ENCODE measurements at places on chromosomes 3 and 15.

GRCh38 chr3:156793851-156794250, 32.3 kb upstream of the LEKR1 start:
- no peak for DNase-seq

- no peak for DNase-seq
These were observed 84.4 kb downstream of the SLMAP start for GRCh38 chr3:57840473-57840872.

- DNase-seq: no peak
These were observed 41.4 kb downstream of the FSIP1 start for GRCh38 chr15:39741258-39741657.

- no peak for DNase-seq
These were observed 15.3 kb upstream of the ROPN1 start for GRCh38 chr3:124007186-124007585.

DNA sequence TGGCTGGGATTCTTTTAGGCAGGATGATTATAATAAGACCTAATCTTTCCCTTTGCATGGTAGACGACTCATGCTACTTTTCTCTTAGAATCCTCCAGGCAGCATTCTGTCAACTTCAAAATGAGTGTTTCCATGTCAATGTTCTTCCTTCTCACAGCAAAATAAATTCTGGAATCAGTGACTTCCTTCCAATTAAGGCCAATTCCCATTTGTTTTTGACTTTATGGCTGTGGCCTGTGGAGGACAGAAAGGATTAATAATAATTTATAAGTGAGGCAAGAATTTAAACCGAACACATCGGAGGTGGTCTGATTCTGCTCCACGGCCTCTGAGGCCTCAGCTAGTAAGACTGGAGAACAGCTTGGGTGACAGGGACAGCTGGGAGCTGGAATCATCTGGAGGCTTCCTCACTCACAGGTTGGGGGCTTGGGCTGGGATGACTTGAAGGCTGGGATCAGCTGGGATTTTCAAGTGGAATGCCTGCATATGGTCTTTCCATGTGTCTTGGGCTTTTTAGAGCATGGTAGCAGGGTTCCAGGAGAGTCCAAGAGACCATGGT, 241.8 kb upstream of the MCTP2 start:
- DNase-seq: no peak

- DNase-seq: no peak
These were observed 109.9 kb downstream of the APBA2 start for GRCh38 chr15:28995705-28996104.

Data from astrocyte of the spinal cord (primary cell).